ENCODE measurements at places on chromosomes 3 and 15.

- DNase-seq = no peak
Observed at GRCh38 chr3:45021524-45022297, 4.4 kb upstream of the CLEC3B start.

DNA sequence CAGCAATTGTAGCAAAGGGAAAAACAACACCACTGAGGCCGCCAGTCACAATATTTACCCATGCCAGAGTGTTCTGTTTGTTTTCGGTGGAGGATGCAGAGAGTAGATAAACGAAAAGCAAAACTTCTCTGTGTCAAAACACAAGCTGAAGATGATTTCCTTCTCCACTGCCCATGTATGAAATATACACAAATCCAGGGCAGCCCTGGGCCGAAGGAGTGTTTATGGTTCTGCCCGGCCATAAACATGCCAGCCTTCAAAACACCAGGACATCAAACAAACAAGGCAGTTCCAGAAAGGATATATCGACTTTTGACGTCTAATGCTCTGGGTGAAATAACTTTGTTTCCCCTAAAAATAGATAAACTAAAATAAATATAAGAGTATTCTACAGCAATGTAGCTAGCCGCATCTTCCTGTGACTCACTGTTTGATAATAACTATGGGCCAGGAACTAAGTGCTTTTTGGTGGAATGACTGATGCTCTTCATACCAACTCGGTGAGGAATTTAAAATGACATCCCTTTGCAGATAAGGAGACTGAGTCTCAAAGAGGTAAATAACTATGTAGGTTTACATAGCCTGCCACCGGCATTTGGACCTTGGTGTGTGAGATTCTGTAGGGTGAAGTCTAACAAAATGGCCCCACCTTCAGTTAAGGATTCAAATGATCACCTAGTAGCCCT, 82.8 kb downstream of the MAGI1 start:
- no peak for DNase-seq

- no peak for DNase-seq
Observed at GRCh38 chr3:144187531-144188210, 216.0 kb downstream of the DIPK2A start.

- no peak for DNase-seq
Observed at GRCh38 chr3:139528281-139528680, 11.3 kb downstream of the RBP1 start.

GRCh38 chr3:13408890-13409289, 11.2 kb downstream of the NUP210 start:
- no peak for DNase-seq

GRCh38 chr3:145971186-145971585, 189.8 kb downstream of the PLOD2 start:
- DNase-seq = no peak

DNA sequence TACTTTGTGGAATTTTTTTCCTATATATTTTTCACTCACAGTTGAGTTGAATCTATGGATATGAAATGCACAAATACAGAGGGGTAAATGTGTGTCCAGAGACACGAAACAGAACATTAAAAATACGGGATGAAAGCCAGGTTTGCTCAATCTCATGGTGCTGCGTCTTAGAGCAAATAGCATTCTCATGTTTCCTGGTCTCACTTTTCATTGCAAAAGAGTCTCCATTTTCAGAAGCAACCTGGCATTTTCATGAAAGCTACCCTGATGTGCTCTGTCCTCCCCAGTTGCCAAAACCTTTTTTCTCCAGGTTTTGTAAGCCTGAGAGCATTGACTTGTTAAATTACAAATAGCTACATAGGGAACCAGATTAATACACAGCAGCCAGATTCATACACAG, 49.5 kb upstream of the MBNL1 start:
- DNase-seq = no peak

DNA sequence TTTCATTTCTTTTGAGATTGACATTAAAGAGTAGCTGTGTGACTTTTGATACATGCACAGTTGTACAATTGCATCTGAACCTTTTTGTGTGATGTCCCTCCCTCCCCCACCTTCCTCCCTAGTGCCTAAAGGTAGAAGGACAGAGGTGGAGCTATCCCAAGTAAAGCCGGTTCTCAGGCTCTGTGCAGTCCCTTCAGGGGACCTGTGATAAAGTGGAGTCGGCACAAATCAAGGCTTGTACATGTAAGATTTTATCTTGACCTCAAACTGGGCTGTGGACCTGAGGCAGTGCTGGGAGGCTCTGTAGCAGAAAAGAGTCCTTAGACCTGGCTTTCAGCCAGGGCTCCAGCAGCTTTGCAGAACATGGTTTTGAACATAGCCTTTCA, 55.5 kb upstream of the CMTM7 start:
- no peak for DNase-seq
